ENCODE measurements at places on chromosomes 11 and 22.

GRCh38 chr11:1139441-1140083 is 18.2 kb upstream of the MUC5AC start:
- no peak for DNase-seq

GRCh38 chr11:131912134-131912533 is 541.7 kb downstream of the NTM start:
- no peak for DNase-seq

DNA sequence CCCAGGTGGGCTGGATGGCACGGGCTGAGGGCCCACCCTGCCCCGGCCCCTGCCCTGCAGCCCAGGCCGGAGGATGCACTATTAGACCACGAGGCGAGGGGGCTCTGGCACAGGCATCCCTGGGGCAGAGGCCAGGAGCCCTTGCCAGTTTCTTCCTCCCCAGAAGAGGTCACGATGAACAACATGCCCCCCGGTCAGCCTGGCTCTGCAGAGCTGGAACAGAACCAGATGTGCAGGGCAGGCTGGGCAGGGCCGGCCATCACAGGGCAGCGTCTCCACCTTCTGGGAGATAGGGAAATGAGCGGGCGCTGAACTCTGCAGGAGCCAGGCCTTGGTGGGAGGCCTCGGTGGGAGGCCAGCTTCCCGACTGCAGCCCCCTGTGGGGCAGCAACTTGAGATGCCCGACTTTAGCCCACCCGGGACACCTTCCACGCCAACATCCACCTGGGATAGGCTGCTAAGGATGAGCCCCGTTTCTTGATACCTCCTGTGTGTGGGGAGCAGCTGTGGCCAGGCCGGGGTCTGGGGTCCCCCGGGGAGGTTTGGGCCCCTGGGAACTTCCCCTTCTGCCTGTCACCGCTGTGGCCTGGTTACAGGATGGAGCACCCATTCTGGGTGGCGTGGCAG is 21.8 kb upstream of the GNB1L start:
- DNase-seq: no peak

DNA sequence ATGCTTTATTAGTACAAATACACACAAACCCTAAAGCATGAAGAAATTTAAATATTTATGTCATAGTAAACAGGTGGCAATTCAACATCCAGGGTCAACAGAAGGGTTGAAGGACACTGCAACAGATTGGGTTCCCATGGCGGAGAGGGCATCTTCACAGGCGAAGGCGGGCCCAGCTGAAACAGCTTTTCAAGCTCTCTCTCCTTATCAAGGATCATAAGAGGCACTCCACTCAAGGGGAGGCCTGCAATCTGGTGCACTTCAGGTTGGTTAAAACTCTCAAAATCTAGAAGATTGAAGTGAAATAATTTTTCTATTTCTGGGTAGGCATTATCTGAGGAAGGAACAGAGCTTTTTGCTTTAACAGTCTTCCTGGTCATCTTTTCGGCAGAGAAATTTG is 16.8 kb upstream of the SLC22A8 start:
- no peak for DNase-seq

GRCh38 chr22:43876866-43877509 is 14.7 kb upstream of the SULT4A1 start:
- DNase-seq: no peak

DNA sequence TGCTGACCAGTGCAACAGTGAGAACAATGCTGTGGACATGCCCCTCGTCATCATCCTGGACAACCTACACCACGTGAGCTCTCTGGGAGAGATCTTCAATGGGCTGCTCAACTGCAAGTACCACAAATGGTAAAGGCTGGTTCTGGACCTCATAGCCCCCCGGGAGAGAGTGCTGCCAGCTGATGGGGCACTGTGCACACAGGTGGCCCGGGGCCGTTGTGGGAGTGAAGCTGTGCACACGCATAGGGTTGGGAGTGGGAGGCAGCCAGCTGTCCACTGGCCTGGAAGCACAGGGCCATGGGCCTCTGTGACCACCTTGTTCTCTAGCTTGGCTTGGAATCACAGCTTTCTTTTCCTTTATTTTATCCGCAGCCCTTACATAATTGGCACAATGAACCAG is 57.0 kb downstream of the DBX1 start:
- DNase-seq: no peak

GRCh38 chr22:30841273-30841672 is 127.3 kb downstream of the MORC2 start:
- DNase-seq: no peak

DNA sequence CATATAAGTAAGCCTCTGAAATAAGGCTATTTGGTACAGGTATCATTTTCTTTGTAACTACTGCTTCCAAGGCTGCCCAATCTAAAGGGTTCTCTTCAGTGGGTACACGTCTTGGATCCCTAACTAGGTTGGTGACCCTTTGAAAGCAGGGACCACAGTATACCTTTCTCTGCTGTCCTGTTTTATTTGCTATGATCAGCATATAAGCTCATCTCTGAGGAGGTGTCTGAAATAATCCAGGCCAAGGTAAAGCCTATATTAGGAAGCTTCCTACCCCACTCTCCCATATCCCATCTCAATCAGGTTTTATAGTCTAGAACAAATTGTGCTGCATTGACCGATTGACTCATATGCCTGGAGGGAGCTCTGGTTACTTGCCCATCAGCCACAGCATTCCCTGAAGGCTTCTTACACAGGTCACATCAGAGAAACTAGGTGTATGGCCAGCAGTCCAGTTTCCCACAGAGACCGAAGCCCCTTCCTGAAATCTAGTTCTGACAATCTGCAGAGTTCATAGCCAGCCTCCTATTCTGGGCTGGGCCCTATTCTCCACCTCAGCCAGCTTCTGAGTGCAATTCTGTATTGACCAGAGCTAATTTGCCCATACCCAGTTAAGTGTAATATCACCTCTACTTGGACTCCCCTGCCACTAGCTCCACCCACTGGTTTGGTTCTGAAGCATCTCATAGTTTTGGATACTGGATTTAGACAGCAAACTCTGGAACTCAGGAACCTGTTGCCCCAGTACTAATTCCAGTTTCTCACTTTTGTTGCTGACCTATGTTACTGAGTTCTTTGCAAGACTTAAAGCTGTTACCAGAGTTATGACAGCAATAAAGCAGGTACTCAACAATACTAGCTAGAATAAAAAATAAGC is 62.1 kb upstream of the ARHGAP20 start:
- DNase-seq: no peak

GRCh38 chr11:47331454-47332302 is 20.8 kb downstream of the MYBPC3 start:
- DNase-seq: no peak

GRCh38 chr11:125645871-125646270 is 20.9 kb downstream of the CHEK1 start:
- DNase-seq: no peak

- DNase-seq: no peak
Measured at GRCh38 chr11:79258576-79258975, 182.3 kb downstream of the TENM4 start.

DNA sequence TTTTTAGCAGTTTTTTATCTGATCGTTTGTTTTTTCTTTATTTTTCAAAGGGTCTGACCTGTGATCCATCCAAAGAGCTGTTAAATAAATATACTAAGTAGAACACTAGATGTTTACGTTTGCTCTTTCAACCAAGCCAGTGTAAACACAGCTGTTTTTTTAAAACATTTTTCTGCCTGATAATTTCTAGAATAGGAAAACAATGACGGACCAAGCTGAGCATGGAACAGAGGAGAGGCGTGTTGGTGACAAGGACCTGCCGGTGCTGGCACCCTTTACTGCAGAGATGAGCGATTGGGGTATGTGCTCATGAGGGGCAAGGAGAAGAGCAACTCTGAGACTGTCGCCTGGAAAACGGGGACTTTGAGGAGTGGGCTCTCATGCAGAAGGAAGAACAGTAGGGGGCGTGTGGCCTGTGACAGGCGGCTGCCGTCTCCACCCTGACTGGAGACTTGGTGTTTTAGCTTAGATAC is 28.6 kb upstream of the PANX2 start:
- no peak for DNase-seq

GRCh38 chr22:42300259-42301076 is 30.0 kb upstream of the TCF20 start:
- no peak for DNase-seq

- no peak for DNase-seq
Measured at GRCh38 chr11:44628730-44629700, 63.6 kb downstream of the CD82 start.

- DNase-seq: peak; percentile 20
Measured at GRCh38 chr11:75474878-75475766, 42.1 kb upstream of the KLHL35 start.

- no peak for DNase-seq
Measured at GRCh38 chr11:22342211-22343031, 4.2 kb downstream of the SLC17A6 start.

DNA sequence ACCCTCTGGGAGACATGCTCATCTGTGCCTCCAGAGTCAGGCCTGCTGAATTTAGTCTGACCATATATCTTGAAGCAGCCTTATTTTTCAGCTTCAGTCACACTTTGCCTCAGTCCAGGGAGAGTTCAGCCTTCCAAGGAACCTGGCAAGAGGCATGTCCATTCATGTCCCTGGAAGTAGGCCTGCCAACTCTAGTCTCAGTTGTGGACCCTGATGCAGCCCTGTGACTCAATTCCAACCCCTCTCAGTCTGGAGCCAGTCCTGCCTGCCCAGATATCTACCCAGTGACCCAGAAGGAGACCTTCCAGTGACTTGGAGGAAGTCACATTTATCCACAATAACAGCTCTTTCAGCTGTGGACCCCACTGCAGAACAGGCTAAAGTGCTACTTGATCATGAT is 566.6 kb downstream of the TMEM135 start:
- DNase-seq: no peak

DNA sequence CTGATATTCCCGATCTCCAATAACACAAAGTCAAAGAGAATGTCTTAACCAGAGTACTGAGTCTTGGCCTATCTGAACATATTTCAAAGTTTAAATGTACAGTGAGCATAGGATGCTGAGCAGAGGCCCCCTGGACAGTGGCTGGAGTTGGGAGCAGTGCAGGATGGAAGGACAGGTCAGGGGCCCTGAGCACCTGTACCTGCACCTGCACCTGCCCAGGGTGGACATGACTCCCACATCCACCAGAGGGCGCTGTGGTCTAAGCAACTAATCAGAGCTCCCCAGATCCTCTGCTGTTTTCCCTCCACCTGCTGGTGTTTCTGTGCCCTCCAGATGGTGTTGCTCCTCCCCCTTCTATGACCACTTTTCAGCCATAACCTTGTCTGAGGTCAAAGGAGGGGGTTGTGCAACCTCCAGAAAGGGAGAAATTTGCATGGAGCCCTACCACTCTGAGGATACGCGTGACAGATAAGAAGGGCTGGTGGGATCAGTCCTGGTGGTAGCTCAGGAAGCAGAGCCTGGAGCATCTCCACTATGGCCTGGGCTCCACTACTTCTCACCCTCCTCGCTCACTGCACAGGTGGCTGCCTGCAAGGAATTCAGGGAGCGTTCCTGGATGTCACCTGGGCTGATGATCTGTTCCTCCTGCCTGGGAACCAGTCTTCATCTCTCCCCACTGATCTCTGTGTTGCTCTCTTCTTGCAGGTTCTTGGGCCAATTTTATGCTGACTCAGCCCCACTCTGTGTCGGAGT is 49.1 kb upstream of the VPREB1 start:
- DNase-seq: peak; percentile 62

GRCh38 chr11:86197448-86197847 is 47.1 kb upstream of the EED start:
- no peak for DNase-seq

GRCh38 chr11:123507043-123507442 is 77.0 kb downstream of the GRAMD1B start:
- no peak for DNase-seq

GRCh38 chr11:19715373-19715772 is 2.7 kb downstream of the NAV2 start:
- DNase-seq: no peak

- no peak for DNase-seq
Measured at GRCh38 chr11:1916132-1916985, 3.1 kb upstream of the TNNT3 start.

- DNase-seq: no peak
Measured at GRCh38 chr11:125947419-125948277, 1.8 kb downstream of the VSIG10L2 start.

- DNase-seq: no peak
Measured at GRCh38 chr22:43948836-43949406, 6.3 kb upstream of the SAMM50 start.

DNA sequence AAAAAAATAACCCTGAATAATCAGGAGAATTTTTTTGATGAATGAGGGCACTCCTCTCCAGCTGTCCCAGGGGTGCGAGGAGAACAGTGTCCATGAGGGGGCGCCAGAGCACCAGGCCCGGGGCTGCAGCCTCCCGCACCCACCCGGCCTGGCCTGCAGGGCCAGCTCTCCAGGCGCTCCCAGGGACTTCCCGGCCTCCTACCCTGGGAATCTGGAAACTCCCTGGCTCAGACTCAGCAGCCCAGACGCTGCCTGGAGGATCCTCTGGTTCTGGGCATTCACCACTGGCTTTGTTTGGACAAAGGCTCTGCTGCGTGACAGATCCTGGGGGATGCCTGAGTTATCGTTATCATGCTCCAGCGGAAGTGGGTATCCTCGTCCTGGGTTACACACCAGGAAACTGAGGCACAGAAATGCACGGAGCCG is 31.0 kb downstream of the MCM5 start:
- DNase-seq: peak; percentile 16

DNA sequence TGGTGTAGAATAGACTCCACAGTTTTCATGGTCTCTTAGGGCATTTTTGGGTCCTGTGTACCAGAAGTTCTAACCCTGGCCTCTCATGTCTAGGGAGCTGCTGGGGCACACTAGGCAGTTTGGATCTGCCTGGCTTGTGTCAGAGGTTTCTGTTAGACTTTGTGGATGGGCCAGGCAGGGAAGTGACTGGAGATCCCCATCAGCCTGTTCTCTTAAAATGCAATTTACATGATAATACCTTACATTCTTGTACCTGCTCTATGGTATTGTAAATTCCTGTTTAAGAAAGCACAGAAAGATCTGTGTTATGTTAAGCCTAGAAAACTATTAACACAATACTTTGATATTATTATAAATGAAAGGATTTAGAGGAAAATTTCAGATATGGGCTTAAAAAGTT is 104.0 kb downstream of the ARHGAP42 start:
- DNase-seq: no peak

DNA sequence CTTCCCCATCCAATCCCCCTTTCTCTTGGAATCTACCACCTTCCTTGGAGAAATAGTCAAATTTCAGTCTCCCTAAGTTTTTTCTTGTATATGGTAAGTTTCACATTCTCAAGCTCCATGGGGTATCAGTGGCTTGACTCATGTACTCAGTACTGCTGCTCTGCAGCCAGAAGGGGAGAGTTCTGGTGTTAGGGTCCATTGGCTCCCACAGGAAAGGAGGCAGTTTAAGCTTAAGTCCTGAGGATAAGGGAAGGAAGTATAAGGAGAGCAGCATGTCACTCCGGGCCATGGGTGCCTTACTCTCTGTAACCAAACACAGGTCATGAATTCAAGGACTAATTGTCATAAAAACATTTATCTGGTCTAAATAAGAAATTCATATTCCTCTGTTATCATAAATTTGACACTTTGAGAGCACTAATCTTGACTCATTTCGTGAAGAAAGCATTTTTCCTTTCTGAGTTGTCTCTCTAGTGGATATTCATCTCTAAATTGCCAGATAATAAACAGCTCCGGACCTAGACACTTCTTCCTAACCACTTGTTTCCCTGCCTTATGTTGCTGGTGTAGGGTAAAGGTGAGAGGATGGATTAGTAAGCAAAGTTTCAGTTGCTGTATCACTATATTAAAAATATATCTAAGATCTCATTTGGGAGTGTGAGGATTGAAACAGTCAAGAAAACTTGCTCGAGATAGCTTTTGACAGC is 20.1 kb upstream of the SORL1 start:
- DNase-seq: no peak
